ENCODE measurements at places on chromosomes 7 and 10.
A peak's percentile ranks its signal among the peaks of the same experiment; 100 is the strongest.

- DNase-seq: no peak
These were observed 1.2 kb downstream of the PARP12 start for GRCh38 chr7:140061607-140061930.

GRCh38 chr10:132787495-132788179 is 1.7 kb upstream of the NKX6-2 start:
- DNase-seq: no peak

DNA sequence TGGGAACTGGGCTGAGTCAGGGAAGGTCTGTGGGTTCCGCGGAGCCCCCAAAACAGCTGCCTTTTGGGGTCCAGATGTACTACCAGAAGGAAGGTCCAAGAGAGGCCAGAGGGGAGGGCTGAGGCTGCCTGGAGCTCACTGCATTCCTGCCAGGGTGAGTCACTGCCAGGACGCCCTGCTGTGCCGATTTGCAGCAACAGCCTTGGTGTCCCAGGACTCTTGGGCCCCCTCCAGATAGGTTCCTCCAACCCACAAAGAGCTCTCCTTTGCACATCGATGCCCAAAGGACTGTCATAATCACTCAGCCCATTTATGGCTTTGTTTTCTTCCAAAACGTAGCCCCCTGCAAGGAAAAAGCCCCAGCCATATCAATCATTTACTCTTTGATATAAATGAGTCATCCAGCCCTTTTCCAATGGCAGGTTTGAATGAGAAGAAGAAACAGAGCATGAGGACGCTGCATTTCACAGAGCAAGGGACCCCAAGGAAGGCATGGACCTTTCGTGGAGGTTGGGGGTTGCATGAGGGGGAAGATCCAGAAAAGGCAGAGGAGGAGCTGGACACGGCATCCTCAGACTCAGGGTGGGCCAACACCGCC is 32.2 kb upstream of the COL13A1 start:
- peak; percentile 73 for DNase-seq

GRCh38 chr10:20407357-20407756 is 489.8 kb downstream of the NEBL start:
- no peak for DNase-seq

GRCh38 chr7:20862554-20862953 is 75.9 kb upstream of the SP8 start:
- DNase-seq: no peak

- no peak for DNase-seq
These were observed 1.1 kb downstream of the EGFR start for GRCh38 chr7:55019691-55020465.

DNA sequence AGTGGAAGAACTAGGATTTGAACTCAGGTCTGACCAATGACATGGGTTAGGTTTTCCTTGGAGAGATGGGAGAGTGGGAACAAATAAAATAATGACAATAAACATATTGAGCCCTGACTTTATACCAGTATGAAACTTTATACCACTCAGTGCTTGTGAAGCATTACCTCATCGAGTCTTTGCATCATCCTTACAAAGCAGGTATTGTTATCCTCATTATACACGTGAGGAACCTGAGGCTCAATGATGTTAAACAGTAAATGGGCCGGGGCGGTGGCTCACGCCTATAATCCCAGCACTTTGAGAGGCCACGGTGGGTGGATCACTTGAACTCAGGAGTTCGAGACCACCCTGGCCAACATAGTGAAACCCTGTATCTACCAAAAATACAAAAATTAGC is 47.7 kb downstream of the HHEX start:
- DNase-seq: no peak

- DNase-seq: no peak
These were observed 44.2 kb downstream of the CTBP2 start for GRCh38 chr10:125116041-125116649.

DNA sequence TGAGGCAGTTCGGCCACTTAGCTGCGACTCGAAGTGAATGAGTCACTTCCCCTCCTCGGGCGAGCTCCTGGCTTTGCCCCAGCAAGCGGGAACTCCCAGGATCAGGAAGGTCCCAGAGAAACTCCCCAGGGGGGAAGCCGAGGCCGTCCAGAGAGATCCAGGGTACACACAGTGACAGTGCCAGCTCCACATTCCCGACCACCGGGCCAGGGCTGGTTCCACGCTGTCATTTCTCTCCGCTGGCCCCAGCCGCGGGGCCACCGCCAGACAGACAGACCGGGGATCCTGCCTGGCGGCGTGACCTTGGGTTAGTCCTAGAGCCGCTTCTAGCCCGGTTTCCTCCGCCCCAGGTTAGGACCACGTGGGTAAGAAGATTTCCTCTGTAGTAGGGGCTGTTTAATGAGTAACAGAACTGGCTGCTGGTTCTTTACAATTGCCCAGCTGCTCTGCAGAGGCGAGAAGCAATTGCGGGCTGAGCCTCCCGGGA is 463 bp upstream of the UPP1 start:
- peak; percentile 95 for DNase-seq
